Heart left ventricle (tissue), 16 donors: ENCODE measurements at places on chromosomes 7 and 10. TPM values are rescaled to one million over a fixed set of nuclear protein-coding genes. Genes with fewer than 3 reads are reported as not detected.

Gene MTURN
- 21.6 TPM for total RNA-seq

Gene UCN3
- not detected for total RNA-seq

Gene TAS2R41
- not detected for total RNA-seq

Gene ELMO1
- 35.9 TPM for total RNA-seq

Gene KCND2
- not detected for total RNA-seq

DNA sequence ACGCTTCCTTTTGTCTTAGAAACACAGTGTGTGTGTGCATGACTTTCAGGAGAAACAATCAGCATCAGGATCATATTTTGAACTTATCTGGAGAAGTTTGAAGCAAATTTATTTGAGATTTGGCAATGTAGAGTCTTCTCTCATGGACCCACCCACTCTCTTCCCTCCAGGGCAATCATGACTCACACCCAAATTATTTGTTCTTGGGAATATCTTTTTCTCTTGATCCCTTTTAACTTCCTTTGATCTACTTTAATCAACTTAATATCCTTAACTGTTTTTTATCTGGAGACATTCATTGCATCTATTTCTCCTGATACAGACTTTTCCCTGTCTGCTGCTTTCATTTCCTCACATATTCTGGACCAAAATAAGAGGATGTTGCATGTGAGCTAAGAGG, 1174.3 kb downstream of the GATA3 start:
- DNase-seq, result no peak

DNA sequence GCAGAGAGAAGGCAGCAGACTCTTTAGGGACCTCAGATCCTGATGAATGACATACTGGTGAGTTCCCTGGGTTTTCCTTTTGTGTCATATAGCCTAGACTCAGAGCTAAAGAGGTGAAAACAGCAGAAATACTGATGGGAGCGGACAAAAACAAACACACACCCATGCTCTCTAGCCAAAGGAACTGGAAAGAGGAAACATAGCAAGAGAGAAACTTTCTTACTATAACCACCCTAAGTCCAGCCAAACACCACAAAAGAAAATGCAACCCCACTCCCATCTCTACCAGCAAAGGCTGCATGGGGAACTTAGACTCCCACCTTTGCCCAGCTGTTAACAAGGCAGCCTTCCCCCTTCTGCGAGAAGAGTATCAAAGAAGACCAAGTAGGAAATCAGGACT, 16.3 kb downstream of the GSAP start:
- DNase-seq, result no peak

- DNase-seq, result no peak
These were observed 203.1 kb downstream of the MLLT10 start for GRCh38 chr10:21737106-21737505.

DNA sequence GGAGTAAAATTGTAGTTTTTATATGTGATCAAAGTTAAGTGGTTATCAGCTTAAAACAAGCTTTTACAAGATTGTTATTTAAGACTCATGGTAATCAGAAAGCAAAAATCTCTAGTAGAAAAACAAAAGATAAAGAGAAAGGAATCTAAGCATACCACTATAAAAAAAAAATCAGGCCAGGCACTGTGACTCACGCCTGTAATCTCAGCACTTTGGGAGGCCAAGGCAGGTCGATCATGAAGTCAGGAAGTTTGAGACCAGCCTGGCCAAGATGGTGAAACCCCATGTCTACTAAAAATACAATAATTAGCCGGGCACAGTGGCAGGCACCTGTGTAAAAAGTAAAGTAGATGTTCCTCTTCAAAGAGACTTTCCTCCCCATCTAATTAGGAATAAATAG, 265.9 kb upstream of the NRP1 start:
- no peak for DNase-seq

DNA sequence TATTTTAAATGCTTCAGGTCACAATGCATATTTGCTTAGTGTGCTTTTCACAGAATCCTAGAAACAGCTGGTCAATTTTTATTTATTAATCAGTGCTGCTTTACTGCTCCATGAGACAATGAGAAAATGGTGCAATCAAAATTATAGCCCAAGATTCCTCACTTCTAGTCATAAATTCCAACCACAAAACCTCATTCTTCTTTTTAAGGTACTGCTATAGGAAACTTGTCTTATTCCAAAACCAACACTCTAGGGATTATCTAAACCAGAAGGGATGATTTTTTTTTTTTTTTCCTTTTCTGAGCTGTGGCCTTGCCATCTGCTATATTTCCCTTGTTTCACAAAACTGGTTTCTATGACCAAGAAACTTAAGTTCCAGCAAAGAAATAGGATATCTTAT, 64.0 kb upstream of the SEMA3A start:
- DNase-seq, result no peak

- DNase-seq, result no peak
These were observed 51.2 kb downstream of the INSYN2A start for GRCh38 chr10:127145173-127145572.

DNA sequence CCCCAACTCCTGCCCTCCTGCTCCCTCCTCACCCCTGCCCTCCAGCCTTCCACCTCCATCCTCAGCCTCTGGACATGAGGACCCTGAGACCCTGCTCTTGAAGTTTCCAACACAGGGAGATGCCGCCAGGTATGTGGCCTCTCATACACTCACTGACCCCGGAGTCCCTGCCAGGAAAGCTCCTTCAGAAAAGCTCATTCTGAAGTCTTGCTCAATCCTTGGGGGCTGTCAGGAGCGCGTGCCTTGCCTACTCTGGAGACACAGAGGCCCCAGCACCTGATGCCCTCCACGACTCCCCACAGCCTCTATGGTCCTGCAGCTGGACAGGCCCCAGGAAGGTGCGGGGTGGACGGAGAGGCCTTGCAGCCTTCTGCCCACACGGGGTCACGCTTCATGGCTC, 11.0 kb downstream of the NUDT1 start:
- DNase-seq, result no peak

DNA sequence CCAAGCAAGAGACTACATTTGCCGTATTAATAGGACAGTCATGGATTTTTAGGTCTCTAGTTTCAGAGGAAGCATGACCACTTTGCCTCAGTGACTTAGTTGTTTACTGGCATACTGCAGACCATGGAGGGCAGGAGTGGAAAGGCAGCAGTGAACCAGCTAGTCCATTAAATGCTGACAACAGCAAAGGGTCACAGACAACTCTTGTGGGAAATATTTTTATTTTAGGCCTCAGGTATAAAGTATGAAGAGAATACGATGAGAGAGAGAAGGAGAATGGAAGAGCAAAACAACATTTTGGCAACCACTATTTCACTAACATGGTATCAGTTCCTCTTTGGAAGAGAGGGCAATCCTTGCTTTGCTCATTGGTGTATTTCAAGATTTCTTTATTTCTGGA, 118.0 kb downstream of the RELN start:
- no peak for DNase-seq

DNA sequence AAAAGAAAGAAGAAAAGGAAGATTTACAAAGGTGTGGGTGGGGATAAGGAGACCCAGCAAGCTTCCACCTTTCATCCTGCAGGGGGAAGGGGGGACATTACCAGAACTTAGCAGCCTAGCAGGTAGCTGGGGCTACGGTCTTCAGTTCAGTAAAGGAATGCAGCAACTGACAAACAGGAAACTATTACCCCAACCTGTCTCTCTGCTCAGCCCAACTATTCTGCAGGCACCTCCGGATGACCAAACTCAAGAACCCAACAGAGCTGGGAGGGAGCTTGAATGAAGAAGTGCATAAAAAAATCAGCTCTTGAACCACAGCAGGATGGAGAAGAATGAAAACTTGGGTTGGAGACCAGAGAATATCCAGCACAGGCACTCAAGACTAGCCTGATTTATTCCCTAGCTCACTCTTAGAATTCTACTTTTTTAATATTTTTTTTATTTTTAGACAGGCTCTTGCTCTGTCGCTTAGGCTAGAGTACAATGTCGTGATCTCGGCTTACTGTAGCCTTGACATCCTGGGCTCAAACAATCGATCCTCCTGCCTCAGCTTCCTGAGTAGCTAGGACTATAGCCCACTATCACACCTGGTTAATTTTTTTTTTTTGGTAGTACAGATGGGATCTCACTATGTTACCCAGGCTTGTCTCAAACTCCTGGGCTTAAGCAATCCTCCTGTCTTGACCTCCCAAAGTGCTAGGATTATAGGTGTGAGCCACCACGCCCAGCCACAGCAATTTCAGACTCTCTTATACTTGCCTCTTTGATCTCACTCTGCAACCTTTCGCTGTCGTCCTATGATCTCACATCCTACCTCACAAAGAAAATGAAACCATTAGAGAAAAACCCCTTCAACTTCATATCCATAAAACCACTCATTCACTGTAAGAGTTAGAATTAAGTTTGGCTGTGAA, 18.5 kb upstream of the C10orf67 start:
- no peak for DNase-seq

GRCh38 chr10:343231-344220, 208.3 kb downstream of the ZMYND11 start:
- DNase-seq, result no peak

GRCh38 chr7:77753173-77753572, 45.1 kb downstream of the TMEM60 start:
- no peak for DNase-seq

DNA sequence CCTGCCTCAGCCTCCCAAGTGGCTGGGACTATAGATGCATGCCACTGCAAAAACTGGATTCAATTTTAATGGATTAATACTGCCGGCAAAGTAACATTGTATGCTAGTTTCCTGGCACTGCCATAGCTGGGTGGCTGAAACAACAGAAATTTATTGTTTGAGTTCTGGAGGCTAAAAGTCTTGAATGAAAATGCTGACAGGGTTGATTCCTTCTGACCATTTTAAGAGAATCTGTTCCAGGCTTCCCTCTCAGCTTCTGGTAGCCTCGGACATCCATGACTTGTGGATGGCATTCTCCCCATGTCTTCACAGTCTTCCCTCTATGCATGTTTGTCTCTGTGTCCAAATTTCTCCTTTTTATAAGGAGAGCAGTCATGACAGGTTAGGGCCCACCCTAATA, 87.3 kb upstream of the ARID5B start:
- DNase-seq, result no peak

- no peak for DNase-seq
These were observed 41.2 kb upstream of the SDK1 start for GRCh38 chr7:3259711-3260400.
